ENCODE measurements at places on chromosomes 2 and 18. TPM values are rescaled to one million over a fixed set of nuclear protein-coding genes. Genes with fewer than 3 reads are reported as not detected.

DNA sequence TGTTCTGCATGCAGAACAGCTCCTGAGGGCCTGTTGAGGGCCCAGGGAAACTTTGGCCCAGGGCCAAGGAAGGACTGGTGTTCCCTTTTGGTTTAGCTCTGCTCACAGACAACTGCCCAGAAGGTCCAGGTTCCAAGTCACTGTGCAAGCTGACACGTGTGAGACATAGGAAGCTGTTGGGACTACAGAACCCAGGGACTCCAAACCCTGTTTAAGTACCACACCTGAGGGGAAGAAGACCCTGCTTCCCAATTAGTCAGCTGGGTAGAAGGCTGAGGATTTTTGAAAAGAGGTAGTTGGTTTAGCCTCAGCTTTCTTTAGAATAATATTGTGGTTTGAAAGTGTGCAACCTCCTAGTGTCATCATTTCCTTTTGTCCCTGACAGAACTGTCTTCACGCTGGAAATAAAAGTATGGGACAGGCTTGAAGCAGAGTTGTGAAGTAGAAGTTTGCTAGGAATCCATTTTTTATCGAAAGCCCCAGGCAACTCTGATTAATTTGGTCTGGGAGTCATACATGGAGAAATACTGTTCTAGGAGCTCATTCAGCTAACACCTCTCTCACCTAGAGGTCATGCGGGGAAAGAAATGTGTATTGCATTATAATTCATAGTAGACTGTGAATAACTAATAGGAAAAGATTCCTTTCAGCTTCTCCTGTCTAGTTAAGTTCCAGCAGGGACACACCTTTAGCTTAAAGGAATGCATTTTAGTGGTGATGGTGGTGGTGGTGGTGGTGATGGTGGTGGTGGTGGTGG lies 19.9 kb upstream of the IL1RL1 start:
- H3K27me3 ChIP-seq: no peaks in the 10 kb centered on the region
- DNase-seq: no peak
- H3K27ac ChIP-seq: no peak overlapping the region
- no peaks in the 10 kb centered on the region for H3K36me3 ChIP-seq
- H3K4me3 ChIP-seq: no peak overlapping the region
- no peaks in the 10 kb centered on the region for H3K4me1 ChIP-seq

DNA sequence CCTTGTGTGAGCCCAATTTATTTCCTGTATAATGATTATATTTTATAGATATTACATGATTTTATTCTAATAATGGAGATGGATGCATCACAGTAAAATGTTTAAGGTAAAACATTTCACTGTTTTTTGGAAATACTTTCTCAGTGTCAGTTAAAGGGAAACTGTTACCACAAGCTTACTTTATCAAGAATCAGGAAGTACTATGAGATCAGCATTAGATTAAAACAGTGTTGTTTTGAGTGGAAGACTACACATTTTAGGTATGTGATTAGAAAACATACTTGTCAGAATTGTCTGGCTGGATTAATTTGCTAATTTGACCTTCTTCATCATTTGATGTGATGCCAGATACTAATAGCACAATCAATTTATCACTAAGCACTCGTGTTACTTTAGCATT lies at the start of gene HRH4:
Gene HRH4 (plus strand): TSS at position 250 of the 400 bp plus-strand sequence. CDS start 92 bp downstream, at position 342.
- no peaks in the 10 kb centered on the region for H3K36me3 ChIP-seq
- DNase-seq: no peak
- H3K4me1 ChIP-seq: no peaks in the 10 kb centered on the region
- no peak within 1 kb of the TSS for H3K4me3 ChIP-seq
- no peak within 1 kb of the TSS for H3K27ac ChIP-seq

DNA sequence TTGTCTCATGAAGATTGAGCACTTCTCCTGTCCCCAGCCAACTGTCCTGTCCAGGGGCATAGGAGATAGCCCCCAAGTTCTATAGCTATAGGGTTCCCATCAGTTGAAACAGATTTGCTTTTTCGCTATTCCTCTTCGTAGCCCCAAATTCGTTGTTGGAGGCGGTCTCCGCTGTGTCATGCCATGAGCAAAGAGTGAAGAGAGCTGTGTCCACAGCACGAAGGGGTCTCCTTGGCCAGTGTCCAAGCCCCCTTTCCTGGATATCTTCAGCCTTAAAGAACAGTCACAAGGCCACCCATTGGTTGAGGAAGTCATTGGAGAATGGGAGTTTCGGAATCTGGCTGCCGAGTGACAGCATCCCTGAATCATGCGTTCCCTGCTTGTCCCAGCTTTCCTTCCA lies 21.0 kb downstream of the IGFBP5 start:
- no peak overlapping the region for H3K27ac ChIP-seq
- H3K4me3 ChIP-seq: no peak overlapping the region
- peaks cover 4% of the 10 kb centered on the region for H3K4me1 ChIP-seq

DNA sequence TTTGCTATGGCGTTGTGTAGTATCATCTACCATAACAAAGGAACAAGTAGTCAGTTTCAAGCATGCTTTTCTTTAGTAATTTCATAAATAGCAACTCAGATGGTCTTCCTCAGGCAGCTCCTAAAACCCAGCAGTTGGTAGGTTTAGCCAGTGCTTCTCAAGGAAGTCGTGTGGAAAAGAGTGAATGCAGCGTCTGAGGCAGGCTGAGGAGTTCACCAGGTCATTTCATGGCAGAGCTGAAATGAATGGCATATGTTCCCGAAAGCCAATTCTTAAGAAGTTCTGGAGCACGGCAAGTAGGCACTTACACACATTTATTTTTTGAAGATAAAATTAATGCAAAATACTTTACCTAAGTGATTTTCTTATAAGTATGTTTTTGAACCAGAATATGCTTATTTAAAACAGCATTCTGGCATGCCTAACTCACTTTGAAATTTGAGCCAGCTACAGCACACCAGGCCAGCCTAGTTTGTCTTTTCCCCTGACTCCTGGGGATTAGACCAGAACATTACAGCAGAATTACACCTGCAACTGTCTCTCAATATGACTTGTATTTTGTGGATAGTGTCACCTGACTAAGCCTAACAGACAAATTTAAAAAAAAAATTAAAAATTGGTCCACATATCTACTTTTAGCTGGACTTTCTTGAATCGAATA lies 62.2 kb downstream of the OSBPL6 start:
- H3K27ac ChIP-seq: no peak overlapping the region
- DNase-seq: no peak
- H3K27me3 ChIP-seq: no peaks in the 10 kb centered on the region
- no peaks in the 10 kb centered on the region for H3K36me3 ChIP-seq
- no peak overlapping the region for H3K4me3 ChIP-seq

GRCh38 chr2:215601990-215602721 lies 166.3 kb upstream of the FN1 start:
- H3K27me3 ChIP-seq: no peaks in the 10 kb centered on the region
- no peak overlapping the region for H3K4me3 ChIP-seq
- no peak overlapping the region for H3K27ac ChIP-seq
- H3K4me1 ChIP-seq: no peaks in the 10 kb centered on the region
- no peaks in the 10 kb centered on the region for H3K36me3 ChIP-seq
- DNase-seq: no peak

The IL1F10 gene
- not detected for total RNA-seq

- no peaks in the 10 kb centered on the region for H3K36me3 ChIP-seq
- DNase-seq: peak; percentile 17
- no peaks in the 10 kb centered on the region for H3K27me3 ChIP-seq
- no peak overlapping the region for H3K27ac ChIP-seq
- H3K4me1 ChIP-seq: peaks cover 26% of the 10 kb centered on the region
These were observed 137.8 kb downstream of the PRKCE start for GRCh38 chr2:45789317-45789716.

DNA sequence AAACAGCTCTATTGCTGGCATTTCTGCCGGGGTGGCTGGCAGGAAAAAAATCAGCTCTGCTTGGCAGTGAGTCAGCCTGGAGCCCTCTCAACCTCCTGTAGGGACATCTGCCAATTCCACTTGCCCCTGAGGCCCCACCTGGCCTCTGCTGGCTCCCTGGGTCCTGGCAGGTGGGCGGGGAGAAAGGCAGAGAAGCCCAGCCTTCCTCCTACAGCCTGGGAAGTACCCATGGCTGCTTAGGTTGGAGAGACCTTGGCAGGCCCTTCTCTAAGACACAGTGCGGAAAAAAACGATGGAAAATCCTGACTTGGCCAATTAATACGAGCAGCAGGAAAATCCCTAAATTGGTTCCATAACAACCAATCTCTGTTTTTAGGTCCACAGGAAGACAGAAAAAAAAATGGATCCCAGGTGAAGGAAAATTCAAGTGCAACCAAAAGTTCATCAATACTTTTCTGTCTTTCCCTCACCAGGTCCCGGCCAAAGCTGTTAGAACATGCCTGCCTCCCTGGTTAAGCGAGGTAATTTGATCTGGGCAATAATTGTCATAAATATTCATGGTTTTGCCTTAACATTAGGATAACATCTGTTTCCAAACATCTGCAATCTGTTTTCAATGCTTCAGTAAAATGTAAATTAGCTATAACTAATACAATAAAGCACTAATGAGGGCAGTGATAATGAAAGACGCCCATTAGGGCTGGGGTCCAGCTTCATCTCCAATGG lies 245.9 kb downstream of the TFCP2L1 start:
- DNase-seq: no peak
- no peak overlapping the region for H3K27ac ChIP-seq
- H3K4me1 ChIP-seq: no peaks in the 10 kb centered on the region
- H3K4me3 ChIP-seq: no peak overlapping the region
- H3K36me3 ChIP-seq: no peaks in the 10 kb centered on the region

The TSPYL6 gene
- total RNA-seq: 0.16 TPM

DNA sequence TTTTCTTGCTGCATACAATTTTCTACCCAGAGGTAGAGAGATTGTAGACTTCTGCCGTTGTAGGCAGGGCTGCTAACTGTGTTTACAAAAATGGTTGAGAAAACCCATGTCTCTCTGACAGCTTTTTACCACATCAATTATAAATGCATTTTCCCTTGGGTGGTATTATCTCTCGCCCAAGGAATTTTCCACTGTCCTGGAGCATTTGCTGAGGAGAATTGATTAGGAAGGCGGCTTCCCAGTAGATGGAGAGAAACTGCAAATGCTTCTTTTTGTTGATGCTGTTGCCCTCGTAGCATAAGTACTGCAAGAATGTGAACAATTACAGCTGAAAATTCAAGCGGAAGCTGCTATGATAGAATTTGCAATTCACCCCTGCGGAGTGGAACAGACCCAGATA lies 1007.7 kb upstream of the KLHL29 start:
- no peak for DNase-seq
- no peak overlapping the region for H3K4me3 ChIP-seq
- no peaks in the 10 kb centered on the region for H3K4me1 ChIP-seq

DNA sequence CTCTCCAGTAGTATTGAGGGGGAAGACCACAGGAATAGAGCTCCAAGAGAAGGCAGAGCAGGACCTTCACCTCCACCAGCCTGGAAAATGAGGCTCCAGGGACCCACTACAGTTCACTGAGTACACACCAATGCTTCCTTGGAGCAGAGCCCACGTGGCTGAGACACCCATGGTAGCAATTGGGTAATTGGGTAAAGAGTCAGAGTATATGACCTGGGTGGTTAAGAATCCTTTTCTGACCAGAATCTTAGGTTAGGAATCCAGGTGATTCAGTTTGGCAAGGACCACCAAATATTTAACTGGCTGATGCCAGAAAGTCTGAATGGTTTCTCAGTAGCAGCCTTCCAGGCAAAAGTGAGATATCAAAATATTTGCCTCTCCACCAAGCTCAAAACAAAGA lies 107.7 kb downstream of the MDH1 start:
- no peak overlapping the region for H3K27ac ChIP-seq
- H3K4me1 ChIP-seq: no peaks in the 10 kb centered on the region
- DNase-seq: no peak
- no peaks in the 10 kb centered on the region for H3K36me3 ChIP-seq
- H3K4me3 ChIP-seq: no peak overlapping the region

The SCN3A gene
- total RNA-seq: 3.6 TPM

DNA sequence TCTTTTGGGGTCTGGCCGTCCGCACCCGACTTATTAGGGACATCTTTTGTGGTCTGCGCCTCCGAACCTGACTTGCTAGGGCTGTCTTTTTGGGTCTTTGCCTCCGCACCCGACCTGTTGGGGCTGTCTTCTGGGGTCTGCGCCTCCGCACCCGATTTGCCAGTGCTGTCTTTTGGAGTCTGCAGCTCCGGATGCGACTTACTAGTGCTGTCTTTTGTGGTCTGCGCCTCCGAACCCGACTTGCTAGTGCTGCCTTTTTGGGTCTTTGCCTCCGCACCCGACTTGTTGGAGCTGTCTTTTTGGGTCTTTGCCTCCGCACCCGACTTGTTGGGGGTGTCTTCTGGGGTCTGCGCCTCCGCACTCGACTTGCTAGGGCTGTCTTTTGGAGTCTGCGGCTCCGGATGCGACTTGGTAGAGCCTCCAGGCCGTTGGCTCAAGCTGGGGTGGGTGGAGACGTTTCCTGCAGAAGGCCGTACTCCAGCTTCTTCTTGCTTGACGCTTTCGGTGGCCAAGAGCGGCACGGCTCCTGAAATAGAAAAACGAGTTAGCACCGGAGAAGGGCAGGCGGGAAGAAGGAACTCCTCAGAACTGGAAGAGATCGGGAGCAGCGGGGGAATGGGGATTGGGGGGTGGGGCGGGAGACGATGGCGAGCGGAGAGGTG lies 498 bp downstream of the TGOLN2 start:
- H3K27ac ChIP-seq: peak overlapping the region; percentile 94
- peak; percentile 80 for DNase-seq

DNA sequence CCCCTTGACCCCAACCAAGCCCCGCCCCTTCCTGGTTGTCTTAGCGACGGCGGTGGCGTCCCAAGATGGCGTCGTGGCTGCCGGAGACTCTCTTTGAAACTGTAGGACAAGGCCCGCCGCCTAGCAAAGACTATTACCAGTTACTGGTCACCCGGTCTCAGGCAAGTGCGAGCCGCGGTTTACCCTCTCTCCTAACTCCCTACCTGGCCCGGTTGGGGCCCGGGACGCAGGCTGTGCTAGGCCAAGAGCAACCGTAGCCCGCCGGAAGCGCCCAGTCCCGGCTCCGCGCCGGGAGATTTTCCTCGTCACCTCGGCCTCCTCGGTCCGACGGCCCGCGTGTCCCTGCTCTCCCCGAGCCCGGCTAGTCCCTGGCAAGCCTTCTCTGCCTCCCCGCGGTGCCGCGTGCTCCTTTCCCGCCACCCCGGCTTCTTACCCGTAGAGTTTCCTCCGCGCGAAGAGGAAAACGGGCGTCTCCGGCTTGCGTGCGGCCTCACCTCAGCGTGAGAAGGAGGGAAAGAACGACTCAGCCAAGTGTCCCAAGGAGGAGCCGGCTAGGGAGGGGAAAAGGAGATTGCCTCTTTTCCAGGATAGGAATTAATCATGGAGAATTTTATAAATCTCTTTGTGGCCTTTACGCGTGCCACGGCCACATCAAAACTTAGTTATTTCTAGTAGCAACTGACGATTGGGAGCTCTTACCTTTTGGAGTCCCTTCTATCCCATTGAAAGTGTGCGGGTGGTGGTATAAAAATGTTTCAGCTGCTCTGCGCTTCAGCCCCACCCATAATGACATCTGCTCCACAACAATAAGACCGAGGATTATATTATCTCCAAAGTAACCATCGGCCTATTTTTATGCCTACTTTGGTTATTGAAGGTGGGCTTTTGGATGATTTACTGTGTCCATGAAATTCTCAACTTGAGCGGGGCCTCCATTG lies at the start of gene FBXO36:
Gene FBXO36 (plus strand): TSS at position 55 of the 938 bp plus-strand sequence. CDS start 11 bp downstream, at position 66.
- no peaks in the 10 kb centered on the region for H3K36me3 ChIP-seq
- H3K27me3 ChIP-seq: no peaks in the 10 kb centered on the region
- H3K4me3 ChIP-seq: peak within 1 kb of the TSS; percentile 95

Measured in sigmoid colon (tissue), 7 donors.